ENCODE measurements at places on chromosomes 4 and X.

- no peak for DNase-seq
These were observed 8.8 kb downstream of the JAKMIP1 start for GRCh38 chr4:6191448-6192130.

DNA sequence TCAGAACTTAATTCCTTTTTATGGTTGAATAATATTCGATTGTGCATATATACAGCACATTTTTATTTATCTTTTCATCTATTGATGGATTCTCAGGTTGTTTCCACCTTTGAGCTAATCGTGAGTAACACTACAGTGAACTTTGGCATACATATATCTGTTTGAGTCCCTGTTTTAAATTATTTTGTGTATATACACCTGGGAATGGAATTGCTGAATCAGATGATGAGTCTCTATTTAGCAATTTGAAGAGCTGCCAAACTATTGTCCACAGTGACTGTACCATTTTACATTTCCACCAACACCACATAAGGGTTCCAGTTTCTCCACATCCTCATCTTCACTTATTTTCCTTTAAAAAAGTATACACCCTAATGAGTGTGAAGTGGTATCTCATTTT, 166.2 kb upstream of the FGF13 start:
- no peak for DNase-seq

- DNase-seq: no peak
These were observed 172.4 kb downstream of the PDGFC start for GRCh38 chr4:156799121-156799589.

DNA sequence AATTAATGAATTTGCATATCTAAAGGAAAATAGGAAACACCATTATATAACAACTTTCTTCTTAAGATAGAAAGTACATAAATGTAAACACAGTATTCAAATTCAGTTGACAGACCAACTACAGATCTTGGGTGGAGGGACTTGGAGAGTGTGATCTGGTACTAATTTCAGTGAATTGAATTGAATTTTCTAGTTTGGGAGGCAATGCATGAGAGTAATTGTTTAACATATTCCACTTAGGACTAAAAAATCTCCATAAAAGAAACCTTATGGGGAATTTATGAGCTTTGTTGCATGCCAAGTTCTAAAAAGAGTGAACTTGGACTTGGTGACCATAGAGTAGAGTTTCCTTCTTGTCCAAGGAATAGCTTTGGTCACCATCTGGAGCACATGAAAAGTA, 261.1 kb upstream of the TTC29 start:
- no peak for DNase-seq

DNA sequence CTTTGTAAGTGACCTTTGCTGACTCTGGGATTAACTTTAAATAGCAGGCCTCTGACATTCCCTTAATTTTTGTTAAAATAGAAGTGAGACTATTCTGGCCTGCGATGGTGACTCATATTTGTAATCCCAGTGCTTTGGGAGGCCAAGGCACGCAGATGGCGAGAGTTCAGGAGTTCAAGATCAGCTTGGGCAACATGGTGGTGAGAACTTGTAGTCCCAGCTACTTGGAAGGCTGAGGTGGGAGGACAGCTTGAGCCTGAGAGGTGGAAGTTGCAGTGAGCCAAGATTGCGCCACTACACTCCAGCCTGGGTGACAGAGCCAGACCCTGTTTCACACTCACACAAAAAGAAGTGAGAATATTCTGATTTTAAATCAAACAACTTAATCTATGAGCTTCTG, 27.3 kb downstream of the ZNF330 start:
- no peak for DNase-seq

GRCh38 chrX:71533851-71534561, 1.1 kb downstream of the OGT start:
- DNase-seq: no peak

- no peak for DNase-seq
These were observed 59.2 kb upstream of the SMIM10 start for GRCh38 chrX:134931550-134931949.

- DNase-seq: no peak
These were observed 79.8 kb upstream of the LHFPL1 start for GRCh38 chrX:112759512-112759911.
